ENCODE measurements at places on chromosomes 13 and 19.

GRCh38 chr19:49680421-49681351, 3.6 kb downstream of the PRMT1 start:
- DNase-seq, result peak; percentile 90

GRCh38 chr19:38915329-38916321, 3.6 kb upstream of the CCER2 start:
- no peak for DNase-seq

- peak; percentile 13 for DNase-seq
Measured at GRCh38 chr19:16349551-16350152, 25.0 kb downstream of the KLF2 start.

GRCh38 chr13:31946091-31946770, 85.3 kb upstream of the FRY start:
- DNase-seq, result peak; percentile 29

GRCh38 chr13:95741584-95742563, 64.9 kb downstream of the DNAJC3 start:
- DNase-seq, result no peak

DNA sequence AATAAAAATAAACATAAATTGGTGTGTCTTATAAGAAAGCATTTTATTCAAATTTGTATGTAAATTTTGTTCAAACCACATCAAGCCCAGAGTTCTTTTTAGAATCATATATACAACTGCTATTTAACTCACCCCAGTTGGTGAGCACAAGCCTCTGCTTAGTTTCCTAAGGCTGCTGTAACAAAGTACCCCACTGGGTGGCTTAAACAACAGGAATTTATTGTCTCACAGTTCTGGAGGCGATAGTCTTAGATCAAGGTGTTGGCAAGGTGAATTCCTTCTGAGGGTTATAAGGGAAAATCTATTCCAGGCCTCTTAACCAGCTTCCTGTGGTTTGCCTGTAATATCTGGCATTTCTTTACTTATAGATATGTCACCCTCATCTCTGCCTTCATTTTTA, 1133.5 kb downstream of the OLFM4 start:
- no peak for DNase-seq

DNA sequence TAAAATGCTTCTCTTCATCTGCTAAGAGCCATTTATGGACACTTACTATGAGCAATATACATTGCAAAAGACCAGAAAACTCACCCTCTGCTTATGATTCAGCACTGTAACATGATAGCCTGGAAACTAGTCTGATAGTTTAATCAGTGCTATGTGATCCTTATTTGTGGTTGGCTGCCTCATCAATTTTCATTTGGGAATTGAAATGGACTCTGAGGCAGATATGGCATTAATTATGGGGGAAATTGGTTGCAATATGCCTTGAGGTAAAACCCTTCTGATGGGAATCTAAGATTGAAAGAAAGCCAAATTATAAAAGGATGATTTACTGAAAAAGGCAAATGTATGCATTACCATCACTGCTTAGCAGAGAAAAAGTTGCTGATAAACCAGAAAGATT, 33.5 kb downstream of the FAM216B start:
- DNase-seq, result peak; percentile 39

DNA sequence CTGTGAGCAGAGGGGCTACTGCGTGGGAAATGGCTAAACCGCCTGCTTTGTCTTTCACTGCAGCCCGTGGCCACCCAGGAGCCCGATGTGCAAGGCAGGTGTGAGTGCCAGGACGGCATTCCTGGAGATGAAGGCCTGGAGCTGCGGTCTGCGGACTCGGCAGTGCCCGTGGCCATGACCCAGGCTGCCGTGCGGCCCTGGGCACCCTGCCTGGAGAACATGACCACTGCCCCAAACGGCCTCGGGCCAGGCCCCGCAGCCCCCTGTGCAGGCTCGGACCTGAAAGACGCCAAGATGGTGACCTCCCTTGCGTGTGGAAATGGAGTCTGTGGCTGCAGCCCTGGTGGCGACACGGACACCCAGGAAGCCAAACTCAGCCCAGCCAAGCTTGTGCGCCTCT, 62.2 kb downstream of the SPATA13 start:
- DNase-seq, result no peak

- no peak for DNase-seq
Measured at GRCh38 chr13:113670541-113670940, 3.5 kb downstream of the GRK1 start.

DNA sequence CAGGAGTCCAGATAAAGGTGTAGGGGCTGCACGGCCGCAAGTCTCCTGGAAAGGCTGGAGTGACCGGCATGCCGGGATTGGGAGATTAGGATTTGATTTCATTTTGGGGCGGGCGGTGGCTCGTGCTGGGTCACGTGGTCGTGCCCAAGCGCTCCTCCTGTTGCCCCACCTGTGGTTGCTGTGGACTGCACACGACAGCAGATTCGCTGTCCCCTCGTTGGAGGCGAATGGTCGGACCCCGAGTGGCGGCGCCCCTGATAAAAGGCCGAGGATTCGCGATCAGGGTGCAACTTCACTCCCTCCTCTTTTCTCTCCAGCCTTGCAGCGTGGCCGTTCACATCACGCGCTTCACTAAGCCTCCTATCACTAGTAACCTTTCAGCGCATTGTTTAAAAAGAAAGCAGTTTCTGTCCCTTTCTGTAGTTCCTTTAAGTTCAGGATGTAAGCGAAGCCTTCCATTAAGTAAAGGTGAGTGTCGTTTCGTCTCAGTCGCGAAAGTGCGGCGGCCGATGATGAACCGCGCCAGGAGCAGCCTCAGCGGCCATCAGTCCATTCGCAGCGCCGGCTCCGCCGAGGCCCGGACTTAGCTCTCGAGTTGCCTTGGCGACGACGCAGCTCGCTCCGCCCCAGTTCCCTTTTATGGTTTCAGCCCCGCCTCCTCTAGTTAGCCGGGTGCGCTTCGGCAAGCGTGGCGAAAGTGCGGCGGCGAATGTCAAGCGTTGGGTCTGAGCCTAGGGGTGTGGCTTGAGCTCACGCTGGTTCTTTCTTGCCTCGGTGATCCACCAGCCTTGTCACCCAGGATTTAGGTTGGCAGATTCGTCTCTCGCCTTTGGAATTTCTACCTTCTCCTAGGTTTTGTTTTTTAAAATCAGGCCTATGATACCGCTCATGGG, 1.7 kb upstream of the PPP1R37 start:
- DNase-seq, result peak; percentile 99

GRCh38 chr19:49387936-49388372, at the start of gene KASH5:
KASH5 (plus strand) TSS chr19:49388249; CDS start chr19:49390884, 2,635 bp downstream.
- peak; percentile 56 for DNase-seq

- peak; percentile 64 for DNase-seq
Measured at GRCh38 chr19:45340232-45340898, at the start of gene KLC3. KLC3 (plus strand) TSS chr19:45340750; CDS start chr19:45345542, 4,792 bp downstream.
